MM.1S (cell line): ENCODE measurements at places on chromosomes 7 and 10.
A peak's percentile ranks its signal among the peaks of the same experiment; 100 is the strongest.

DNA sequence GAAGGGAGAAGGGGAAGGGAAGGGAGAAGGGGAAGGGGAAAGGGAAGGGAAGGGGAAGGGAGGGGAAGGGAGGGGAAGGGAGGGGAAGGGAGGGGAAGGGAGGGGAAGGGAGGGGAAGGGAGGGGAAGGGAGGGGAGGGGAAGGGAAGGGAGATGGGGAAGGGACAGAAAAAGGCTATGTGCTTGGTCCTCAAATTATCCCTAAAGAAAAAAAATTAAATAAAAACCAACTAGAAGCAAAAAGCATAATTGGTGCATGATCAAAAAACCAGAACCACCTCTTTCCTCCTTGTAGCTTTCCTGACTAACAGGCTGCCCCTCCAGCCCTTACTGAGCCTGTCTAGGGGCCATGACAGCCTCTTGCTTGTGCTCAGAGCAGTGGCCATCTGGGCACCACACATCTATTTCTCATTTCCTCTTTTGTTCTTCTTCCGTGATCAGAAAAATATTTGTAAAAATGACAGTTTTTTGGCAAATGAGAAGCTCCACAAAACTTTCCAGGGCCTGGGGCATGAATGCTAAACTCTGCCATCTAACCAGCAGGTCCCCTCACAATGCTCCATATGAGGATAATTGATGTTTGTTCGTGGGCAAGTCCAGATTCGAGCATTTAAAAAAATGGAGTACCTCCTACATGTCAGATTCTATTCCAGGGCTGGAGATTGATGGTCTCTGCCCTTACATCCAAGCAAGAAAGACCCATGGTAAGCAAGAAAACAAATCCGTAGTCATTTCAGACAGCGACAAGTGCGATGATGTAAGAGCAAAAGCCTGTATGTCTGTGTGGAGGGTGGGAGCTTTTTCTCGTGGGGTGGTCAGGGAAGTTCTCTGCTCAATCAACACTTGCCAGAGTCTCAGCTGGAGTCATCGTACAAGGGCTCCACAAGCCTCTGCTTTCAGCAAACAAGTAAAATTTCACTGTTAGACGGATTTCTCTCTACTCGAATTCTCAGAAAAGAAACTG is 320.9 kb downstream of the WDR11 start:
- DNase-seq: no peak

- no peak for DNase-seq
Measured at GRCh38 chr10:110790913-110791506, 80.7 kb upstream of the PDCD4 start.

GRCh38 chr10:69466689-69467088 is 15.4 kb downstream of the TSPAN15 start:
- no peak for DNase-seq

GRCh38 chr10:91700273-91700672 is 67.4 kb upstream of the PPP1R3C start:
- DNase-seq: no peak

DNA sequence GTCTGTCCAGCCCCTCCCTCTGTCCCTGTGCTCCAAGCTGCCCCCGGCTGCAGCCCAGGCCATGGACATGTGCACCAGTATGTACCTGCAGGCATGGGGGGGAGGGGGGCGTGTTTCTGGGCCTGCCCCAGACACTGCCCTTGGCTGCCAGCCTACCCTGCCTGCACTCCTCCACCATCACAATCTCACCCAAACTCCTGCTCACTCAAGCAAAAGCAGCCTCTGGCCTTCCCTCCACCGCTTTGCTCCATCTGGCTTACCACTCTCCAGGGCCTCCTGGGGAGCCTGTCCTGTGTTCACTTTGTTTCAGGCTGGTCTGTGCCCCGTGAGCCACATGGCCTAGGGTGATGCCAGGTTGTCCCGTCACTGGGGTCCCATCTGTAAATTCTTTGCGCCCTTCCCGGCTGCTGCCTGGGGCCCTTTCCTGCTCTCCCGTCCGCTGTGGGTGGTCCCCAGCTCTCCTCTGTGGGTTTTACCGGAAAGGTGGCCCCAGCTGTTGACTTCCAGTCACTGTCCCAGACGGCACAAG is 33.3 kb upstream of the PPIF start:
- no peak for DNase-seq

DNA sequence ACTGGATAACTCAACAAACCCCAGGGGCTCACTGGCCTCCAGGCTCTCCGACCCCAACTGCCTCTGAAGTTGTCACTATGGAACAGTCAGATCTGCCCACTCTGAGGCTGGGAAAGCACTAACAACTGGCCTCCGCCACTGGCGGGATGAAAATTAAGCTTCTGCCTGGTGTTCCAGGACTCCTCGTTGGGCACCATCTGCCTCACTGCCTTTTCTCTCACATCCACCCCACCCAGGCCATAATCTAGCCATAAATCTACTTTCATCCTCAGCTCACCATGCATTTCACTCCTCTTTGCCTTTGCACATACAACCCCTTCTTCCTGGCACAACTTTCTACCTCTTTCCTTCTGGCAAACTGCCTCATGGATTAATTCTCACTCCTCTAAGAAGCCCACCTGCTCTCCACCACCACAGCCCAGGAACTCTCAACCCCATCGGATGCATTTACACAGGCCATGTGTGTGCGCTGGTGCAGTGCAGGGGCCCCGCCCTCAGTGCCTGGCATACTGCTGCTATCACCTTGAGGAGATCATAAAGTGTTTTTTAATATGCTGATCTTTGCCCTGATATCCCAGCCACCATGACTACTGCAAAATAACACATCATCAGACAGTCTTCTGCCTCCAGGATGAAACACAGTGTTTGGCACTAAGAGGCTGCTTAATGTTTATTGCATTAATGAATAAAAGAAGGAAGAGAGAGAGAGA is 4.0 kb downstream of the CDHR1 start:
- no peak for DNase-seq

GRCh38 chr10:30786131-30786530 is 156.6 kb upstream of the LYZL2 start:
- no peak for DNase-seq

DNA sequence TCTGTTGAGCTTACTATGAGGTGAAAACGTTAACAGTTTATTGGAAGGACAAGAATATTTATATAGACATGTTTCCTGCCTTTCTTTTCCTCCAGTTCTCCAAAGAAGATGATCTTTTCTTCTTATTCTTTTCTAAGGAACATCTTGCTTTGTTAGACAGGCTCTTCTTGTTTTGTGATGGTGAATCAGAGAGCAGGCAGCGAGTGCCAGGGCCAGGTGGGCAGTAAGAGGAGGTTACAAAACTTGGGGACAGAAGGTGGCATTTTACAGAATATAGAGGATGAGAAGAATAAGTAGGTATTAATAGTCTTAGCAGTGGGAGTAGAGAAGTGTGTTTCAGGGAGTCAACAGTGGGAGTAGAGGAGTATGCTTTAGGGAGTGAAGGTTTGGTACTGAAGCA is 223.6 kb downstream of the ARL4A start:
- no peak for DNase-seq

DNA sequence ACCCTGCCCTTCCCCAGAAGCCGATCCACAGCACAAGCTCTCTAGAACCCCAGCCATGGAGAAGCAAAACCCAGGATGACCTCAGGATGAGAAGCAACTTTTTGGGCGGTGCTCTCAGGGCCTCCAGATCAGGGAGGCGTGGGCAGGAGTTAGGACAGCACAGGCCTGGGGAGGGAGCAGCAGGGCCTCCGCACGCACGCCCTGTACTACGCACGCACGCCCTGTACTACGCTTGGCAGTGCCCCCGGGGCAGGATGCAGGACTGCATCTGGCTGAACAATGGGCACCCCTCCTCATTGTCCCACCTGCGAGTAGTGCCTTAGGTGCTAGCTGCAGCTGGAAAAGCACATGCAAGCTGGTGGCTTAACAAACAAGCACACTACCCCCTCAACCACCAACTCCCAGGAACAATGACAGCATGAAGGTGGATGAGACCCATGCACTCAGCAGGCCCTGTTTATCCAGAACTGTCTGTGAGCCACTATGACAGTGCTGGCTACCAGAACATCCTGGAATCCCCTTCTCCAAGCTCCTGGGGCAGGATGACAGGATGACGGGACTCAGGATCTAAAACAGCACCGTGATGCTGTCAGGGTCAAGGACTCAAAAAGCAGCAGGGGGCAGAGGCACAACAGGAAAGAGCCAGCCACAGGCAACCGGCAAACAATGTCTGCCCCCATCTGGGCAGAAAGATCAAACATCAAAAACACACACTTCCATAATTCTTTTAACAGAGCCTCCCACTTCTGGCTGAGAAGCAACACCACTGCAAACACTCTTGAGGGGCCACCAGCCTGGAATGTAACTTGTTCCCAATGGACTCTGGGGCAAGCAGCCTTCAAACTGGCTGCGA is 11.8 kb downstream of the PODXL start:
- no peak for DNase-seq

GRCh38 chr7:78607099-78607498 is 808.5 kb downstream of the PHTF2 start:
- DNase-seq: no peak

DNA sequence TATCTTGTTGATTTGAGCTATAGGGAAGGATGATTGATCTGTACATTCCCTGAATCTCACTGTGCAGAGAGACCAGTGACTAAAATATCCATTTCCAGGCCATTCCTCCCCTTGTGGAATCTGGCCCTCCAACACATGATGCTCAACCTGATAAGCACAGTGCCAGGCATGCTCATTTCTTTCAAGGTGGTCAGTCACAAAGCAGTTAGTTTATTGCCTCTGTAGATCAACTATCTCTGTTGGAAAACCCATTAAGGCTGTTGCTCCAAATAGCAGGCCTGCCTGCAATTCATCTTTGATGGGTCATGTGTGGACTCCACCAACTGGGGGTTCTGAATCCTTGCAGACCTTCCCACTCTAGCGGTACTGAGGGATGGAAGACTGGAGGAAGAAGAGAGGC is 168.6 kb upstream of the FOXK1 start:
- no peak for DNase-seq

GRCh38 chr7:116861717-116862116 is 670 bp upstream of the CAPZA2 start:
- no peak for DNase-seq

- DNase-seq: no peak
Measured at GRCh38 chr7:111212857-111213523, 122.1 kb downstream of the LRRN3 start.

GRCh38 chr10:86058964-86059363 is 307.6 kb downstream of the GRID1 start:
- DNase-seq: no peak

DNA sequence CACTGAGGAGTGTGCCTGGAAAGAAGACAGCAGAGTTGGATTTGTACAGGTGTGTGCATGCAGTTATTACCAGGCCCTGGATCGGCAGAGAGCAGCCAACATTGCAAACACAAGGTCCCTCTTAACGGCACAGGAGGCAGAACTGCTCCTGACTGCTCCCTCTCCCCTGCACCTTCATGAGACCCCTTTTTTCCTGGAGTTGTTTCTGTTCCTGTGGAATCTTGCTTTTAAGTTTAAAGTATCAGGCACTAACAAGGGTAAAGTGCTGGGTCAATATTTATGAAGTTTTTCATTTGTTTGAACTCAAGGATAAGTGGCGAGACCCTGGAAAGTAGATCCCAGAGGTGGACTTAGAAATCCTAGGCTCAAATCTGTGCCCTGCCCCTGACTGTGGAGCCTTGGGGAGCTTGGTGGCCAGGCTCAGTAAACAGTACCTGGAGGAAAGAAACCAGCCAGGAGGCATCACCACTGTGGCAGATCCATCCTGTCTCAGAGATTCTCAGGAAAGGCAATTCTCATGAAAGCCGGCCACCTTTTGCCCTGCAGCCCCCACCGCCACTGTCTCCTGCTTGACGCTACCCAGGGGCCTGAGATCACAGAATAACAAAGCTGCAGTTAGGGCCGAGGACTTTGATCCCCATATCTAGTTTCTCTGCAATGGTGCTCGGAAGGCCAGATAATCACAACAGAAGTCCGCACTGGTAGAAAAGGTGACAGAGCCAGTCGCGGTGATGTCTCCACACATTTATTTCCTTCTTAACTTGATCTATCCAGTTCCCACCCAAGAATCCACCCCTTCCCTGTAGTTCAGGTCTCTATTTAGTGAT is 36.7 kb downstream of the DDC start:
- no peak for DNase-seq

- DNase-seq: peak; percentile 35
Measured at GRCh38 chr10:101062232-101063049, 652 bp downstream of the KAZALD1 start.

DNA sequence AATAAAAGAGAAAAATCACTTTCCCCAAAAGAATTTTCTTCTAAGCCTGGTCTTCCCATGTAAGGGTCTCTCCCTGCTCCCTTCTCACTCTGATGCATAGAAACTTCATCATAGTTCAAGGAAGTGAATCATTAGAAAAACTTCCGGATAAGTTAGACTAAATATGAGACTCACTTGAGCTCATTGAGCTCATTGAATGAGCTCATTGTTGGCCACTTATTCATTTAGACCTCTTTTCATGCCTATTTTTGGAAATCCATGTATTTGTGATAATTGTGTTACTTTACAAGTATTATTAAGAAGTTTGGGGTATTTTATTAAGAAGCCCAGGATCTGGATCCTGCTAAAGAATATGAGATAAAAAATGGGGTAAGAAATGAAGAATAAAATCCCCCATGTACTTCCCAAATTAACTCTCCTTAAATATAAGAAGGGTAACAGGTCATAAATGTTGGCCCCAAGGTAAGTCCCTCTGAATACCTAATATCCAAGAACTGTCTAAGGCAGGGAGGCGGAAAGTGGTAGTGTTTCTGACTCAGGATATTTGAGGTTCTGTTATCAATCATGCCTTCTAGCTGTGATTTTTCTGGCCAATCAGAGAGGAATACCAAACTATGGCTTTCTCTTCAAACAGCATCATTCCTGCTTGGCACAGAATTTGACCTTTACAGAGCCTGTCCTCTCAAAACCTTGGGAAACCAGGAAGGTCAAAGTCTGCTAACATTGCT is 236.5 kb upstream of the PTN start:
- DNase-seq: no peak

- DNase-seq: peak; percentile 36
Measured at GRCh38 chr10:11424456-11425295, 186.8 kb downstream of the USP6NL start.

DNA sequence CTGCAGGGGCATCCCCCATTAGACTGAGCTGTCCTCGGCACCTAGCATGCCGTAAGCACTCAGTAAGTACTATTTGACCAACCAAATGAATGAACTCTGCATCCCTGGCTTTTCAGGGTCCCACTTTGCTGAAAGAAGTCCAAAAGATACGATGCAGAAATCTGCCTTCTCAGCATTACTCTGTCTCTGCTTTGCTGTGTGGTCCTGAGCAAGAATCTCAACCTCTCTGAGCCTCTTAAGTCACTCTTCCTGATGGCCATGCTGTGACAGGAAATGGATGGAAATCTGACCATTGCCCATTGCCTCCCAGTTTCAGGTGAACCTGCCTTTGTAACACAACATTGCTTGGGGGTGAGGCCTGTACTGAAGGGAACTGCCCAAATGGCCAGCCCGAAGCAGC is 48.0 kb downstream of the GPAM start:
- no peak for DNase-seq

DNA sequence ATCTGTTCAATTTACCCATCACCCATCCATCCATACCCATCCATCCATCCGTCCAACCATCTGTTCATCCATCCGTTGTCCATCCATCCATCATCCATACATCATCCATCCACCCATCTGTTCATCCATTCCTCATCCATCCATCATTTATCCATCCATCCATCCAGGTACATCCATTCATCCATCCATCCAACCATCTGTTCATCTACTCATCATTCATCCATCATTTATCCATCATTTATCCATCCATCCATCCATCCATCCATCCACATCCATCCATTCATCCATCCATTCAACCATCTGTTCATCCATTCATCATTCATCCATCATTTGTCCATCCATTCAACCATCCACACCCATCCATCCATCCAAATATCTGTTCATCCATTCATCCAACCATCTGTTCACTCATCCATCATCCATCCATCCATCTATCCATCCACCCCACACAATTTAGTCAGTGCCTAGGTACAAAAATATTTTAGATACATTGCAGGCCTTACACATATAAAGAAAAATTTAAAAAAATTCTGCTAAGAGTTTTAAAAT is 119.1 kb downstream of the PRKCQ start:
- DNase-seq: no peak
